Coronary artery (tissue), 2 donors: ENCODE measurements at places on chromosomes 16 and 17.

DNA sequence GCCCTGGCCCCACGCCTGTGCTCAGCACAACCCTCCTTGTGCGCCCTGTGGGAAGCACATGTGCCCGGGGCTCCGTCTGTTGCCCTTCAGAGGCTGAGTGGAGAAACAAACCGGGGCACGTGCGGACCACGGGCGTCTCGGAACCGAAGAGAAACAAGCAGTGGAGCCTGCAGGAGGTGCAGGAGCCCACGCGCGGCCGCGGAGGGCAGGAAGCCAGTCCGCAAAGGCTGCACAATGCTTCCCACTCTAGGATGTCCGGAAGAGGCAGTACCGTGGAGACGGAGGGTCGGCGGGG is 75.5 kb upstream of the GNG13 start:
- no peak for DNase-seq

- DNase-seq = no peak
Measured at GRCh38 chr17:1755252-1755826, 6.5 kb upstream of the SERPINF1 start.

- DNase-seq = no peak
Measured at GRCh38 chr17:59669411-59669810, 37.8 kb downstream of the PTRH2 start.

GRCh38 chr16:50209546-50210265 is 56.6 kb downstream of the TENT4B start:
- DNase-seq = no peak

- DNase-seq = no peak
Measured at GRCh38 chr17:54124456-54124855, 301.7 kb downstream of the KIF2B start.

DNA sequence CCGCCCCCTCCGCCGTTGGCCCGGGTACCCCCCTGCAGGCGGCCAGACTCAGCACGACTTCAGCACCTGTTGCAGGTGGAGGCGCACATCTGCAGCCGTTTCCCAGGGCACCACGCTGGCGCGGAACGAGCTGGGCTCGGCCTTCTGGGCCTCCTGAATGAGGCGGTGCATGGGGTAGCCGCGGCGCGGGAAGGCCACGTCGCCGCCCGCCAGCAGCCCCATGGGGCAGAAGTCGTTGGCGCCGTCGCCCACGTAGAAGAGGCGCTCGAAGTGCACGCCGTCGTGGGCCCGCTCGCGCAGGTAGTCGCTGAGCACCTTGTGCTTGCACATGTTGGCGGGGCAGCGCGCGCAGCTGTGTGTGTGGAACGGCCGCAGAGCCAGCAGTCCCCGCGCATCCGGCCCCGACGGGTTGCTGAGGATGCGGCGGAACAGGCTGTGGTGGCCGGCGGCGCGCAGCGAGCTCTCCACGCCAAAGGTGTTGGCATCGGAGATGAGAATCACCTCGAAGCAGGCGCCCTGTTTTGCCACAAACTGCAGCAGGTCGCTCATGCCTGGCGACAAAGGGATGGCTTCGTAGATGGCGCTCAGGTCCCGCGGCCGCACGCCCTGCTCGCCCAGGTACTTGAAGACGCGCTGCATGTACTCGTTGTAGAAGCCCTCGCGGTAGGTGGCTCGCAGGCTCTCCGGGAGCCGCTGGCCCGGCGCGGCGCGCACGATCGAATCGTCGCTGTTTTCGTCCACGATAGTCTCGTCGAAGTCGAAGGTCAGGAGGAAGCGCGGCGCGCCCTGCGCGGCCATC is 6.2 kb downstream of the PHOSPHO1 start:
- no peak for DNase-seq

- no peak for DNase-seq
Measured at GRCh38 chr17:45852535-45853297, 8.0 kb downstream of the SPPL2C start.

GRCh38 chr16:56324406-56324805 is 100.9 kb downstream of the AMFR start:
- no peak for DNase-seq

GRCh38 chr16:67245674-67246080 is 1.6 kb downstream of the FHOD1 start:
- DNase-seq = peak; percentile 83

- DNase-seq = no peak
Measured at GRCh38 chr17:43660816-43661493, 767 bp downstream of the MEOX1 start.

DNA sequence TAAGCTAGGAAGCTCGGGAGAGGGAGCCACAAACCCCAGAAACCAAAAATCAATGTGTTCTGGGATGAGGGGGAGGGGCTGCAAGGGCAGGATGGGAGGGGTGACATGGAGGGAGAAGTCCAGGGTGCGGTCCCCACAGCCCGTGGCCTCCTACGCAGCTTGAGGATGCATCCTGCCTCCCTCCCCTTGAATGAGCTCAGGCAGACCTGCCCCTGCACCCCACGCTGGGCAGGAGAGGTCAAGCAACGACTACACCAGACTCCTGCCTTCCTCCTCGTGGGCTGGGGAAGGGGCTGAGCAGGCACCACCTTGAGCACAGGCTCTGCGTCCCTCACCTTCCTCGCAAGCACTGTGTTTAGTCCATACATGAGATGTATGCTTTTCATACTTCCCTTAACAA is 3.9 kb downstream of the ANKRD13B start:
- DNase-seq = no peak

DNA sequence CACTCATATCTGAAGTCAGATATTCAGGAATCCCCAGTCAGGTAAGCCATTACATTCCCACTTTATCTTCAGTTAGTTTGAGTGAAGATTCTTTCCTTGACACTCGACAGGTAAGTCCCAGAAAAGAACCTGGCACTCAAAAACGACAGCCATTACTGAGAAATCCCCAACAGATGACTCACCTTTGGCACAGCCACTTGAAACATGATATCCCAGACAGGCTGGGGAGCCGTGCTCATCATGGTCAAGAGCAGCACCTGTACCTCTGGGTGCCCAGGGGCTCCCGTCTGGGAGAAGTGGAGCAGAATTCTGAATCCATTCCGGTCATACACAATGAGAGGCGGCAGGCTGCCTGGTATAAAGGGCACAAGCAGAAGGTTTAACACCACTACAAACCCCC is 16.8 kb upstream of the COG7 start:
- no peak for DNase-seq

DNA sequence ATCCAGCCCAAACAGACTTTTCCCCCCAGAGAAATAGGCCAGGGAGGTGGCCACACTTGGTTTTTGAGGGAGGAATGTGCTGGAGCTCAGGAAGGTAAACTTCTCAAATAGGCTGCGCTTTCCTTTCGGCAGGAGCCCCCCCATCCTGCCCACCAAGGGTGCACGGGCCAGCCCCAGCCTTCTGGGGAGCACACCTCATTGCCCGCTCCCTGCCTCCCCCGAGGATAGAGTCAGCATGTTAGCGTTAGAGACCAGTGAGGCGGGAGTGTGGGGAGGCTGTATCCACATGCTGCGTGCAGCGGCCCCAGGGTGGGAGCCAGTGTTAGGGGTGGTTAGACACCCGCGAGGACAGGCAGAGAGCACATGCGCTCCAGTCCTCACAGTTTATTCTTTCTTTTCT is 42.3 kb downstream of the PIPOX start:
- no peak for DNase-seq

- no peak for DNase-seq
Measured at GRCh38 chr16:5349670-5350517, 252.3 kb upstream of the EEF2KMT start.

DNA sequence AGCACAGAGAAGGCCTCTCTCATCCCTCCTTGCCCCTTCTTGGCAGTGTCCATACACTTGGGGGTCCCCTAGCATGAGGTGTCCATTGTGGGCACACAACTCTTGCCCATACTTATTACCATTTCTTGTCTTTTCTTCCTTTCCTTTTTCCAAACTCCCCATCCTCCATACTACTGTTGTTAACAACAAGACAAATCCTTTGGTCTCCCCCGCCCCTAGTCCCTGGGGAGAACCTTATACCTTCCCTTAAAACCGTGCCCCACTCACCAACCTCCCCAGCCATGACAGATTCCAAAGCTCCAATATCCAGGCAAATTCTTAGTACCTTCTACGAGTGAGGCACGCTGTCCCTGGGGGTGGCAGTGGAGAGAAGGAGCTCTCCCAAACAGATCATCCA is 82.9 kb downstream of the GAS7 start:
- DNase-seq = no peak

- DNase-seq = peak; percentile 45
Measured at GRCh38 chr17:57665128-57665527, 80.0 kb downstream of the CCDC182 start.

- DNase-seq = no peak
Measured at GRCh38 chr16:67311607-67312488, 14.7 kb downstream of the KCTD19 start.

DNA sequence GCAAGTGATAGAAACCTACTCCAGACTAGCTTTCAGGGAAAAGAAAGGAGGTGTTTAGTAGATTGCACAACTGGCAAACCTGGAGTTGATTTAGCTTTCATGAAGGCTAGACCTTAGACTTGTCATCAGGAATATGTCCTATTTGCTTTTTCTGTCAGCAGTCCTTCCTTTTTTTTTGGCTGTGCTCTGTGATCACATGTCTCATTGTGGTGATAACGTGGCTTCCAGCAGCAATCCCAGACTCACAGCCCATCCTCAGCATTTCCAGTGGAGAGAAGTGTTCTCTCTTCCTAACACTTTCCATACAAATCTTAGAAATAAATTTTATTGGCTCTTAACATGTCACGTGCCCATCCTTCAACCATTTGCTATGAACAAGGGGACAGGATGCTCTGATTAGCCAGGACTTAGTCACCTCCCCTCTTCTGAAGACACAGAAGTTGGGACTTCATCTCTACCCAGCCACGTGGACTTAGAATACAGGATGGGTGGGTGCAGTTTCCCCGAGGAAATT is 74.7 kb downstream of the CDH13 start:
- no peak for DNase-seq

- no peak for DNase-seq
Measured at GRCh38 chr16:68257906-68258800, 6.2 kb upstream of the SLC7A6 start.
